Urinary bladder (tissue), 4 donors: ENCODE measurements at places on chromosomes 6 and 20.

- no peak for DNase-seq
These were observed 68.8 kb downstream of the RAB44 start for GRCh38 chr6:36766399-36766945.

DNA sequence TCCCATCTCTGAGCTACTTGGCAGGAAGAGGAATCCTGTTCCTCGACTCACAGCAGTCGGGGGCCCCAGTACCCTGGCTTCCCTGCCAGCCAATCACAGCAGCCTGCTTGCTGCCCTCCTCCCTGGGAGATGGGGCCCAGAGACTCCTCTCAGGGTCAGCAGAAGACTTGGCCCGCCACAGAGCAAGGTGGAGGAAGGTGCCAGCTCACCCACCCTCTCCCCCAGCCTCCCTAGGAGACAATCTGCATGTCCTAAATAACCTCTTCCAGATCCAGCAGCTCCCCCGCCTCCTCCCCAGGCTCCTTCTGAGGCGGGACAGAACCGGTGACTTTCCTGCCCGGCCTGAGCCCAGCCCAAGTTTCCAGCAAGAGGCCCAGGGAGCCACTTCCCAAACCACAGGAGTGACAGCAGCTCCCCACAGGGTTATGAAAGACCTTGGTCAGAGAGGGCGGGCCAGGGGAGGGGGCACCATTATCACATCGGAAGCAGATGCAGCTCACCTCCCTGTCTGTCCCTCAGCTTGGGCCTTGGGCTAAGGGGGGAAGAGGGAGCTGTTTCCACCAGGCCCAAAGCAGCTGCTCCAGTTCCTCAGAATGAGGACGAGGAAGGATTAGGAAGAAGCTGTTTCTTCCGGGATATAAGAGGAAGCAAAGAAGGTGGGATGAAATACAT is 2.3 kb downstream of the CCND3 start:
- no peak for DNase-seq

DNA sequence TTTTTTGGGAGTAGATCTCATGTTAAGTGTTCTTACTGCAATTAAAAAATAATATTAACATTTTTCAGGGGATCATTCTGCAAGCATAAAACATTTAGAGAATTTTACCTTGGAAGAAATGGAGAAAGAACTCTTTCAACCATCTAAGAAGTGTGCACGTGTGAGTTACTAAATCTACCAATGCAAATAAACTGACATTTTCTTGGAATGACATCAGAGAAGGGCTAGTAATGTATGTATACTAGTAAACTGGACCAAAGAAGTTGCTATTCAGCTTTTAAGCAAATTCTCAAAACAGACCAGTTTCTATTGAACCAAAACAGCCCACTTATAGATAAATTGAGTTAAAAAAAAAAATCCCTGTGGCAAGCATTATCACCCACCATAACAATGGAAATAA is 191.2 kb downstream of the BTBD3 start:
- DNase-seq = no peak

- DNase-seq = no peak
These were observed 123.7 kb downstream of the CCDC170 start for GRCh38 chr6:151617539-151617938.

GRCh38 chr6:19714434-19715166 is 122.6 kb upstream of the ID4 start:
- no peak for DNase-seq

DNA sequence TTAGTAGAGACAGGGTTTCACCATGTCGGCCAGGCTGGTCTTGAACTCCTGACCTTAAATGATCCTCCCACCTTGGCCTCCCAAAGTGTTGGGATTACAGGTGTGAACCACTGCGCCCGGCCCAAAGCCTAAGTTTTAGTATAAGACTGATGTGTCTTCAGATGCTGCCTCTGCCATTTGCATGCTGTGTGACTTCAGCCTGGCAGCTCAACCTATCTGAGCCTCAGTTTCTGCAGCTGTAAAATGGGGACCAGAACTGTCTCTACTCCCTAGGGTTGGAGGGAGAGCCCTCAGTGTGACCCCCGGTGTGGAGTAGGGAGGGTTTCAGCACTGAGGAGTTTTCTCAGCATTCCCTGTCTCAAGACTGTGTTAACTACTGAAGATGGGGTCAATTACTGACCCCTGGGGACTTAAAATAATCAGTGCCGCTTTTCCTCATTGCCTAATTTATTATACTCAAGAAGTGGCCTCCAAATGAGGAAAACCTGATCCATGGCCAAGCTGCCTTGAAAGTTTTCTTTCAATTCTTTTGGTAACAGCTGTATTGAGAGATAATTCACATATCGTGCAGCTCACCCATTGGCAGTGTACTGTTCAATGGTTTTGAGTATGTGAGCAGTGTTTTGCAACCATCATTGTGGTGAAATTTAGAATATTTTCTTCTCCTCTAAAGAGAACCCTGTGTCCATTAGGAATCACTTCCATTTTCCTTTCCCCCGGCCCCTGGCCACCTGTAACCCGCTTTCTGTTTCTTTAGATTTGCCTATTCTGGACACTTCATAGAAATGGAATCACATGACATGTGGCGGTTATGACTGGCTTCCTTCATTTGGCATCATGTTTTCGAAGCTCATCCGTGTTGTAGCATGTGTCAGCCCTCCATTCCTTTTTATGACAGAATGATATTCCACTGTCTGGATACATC is 64.8 kb downstream of the PHACTR3 start:
- DNase-seq = no peak

GRCh38 chr6:137904822-137905617 is 38.0 kb downstream of the TNFAIP3 start:
- no peak for DNase-seq

GRCh38 chr6:82143041-82143481 is 104.5 kb downstream of the IBTK start:
- DNase-seq = no peak

DNA sequence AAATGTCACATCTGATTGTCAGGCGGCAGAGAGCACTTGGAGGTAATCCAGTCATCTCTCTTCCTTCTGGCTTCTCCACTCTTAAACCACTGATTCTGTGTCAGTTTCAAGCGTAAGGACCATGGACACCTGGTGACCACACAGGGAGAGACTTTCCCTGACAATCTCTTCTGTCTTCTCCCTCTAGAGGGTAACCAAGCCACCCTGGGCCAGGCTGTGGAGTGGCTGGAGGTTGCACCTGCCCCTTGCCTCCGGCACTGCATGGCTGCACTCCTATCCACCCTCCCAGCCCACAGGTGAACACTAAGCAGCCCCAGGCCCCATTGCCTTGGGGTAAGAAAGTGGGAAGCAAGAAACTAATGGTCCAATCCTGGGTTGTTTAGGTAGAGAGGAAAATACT is 78.7 kb downstream of the BFSP1 start:
- no peak for DNase-seq

DNA sequence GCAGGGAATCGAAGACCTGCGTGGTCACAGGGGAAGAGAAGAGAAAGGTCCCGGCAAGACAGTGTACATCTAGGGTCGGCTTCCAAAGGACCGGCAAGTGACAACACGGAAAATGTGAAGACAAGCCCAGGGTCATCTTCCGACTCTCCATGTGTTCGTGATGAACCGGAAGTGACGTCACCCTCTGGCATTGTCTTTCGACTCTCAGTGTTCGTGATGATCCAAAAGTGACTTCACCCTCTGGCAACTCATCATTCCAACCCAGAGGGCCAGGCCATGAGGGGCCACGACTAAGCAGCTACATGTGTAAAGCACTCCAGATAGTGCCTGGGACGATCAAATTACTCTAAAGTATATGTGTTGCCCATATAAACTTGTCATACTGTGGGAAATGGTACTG is 290.8 kb downstream of the THBS2 start:
- no peak for DNase-seq

DNA sequence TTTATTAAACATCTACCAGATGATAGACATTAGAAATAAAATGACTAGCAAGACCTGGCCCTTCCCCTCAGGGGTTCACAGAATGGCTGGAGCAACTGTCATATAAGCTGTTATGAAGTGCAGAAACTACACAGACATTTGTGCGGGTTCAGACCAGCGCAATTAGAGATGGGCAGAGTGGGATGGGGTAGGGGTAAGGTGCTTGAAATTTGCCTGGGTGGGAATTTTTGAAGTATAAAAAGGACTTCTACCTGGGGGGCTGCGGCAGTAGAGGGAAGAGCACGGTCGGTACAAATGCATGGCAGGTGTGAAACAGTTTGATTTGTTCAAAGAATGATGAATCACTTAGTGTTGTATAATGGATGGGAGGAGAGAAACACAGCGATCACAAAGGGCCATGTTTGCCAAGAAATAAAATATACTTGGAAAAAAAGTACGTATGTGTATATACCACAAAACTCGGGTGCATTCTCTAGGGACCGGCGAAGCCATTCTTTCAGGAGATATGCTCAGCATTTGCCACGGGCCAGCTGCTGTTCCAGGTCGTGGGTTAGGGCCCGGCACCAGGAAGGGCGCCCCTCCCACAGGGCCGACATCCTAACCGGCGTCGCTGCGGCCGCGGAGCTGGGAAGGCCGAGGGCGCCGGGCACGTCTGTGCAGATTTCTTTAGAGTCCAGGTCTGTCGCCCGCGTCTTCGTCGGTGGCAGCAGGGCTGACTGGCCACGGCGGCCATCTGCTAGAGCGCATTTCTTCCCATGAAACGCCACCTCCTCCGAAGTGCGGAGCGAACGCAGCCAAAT is 809 bp upstream of the NOL7 start:
- no peak for DNase-seq

DNA sequence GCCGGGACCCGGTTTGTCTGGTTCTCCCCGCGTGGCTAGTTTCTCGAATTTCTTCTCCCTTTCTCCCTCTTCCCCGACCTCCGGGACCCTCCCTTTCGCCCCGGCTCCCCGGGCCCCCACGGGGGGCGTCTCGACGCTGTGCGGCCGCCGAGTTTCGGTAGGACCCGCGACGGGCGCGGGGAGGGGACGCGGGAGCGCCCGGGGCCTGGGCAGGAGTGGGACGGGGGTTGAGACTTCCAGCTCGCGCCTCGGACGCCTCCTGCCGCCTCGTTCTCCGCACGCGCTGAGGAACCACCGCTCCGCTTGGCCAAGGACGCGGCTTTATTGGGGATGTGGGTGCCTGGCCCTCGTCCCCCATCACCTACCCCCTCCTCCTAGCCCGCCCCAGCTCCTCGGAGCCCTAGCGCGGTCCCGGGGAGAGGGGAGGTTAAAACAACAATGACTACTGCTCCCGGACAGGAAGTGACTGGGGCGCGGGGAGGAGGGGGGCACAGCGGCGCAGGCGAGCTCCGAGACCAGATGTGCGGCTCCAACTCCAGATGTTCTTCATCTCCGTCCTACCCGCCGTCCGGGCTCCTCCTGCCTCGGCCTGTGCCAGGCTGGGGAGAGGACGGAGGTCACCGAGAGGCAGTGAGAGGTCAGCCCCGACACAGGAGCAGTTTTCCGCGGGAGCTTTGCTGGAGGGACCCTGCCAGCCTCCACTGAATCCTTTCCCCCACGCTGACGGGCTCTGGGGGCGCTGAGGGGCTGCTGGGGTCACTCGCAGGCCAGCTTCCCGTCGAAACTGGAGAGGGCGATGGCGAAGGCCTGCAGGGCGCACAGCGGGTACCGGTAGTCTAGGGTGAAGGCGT is 917 bp upstream of the TEAD3 start:
- DNase-seq = no peak

GRCh38 chr6:20900389-20901160 is 366.3 kb downstream of the CDKAL1 start:
- DNase-seq = no peak

DNA sequence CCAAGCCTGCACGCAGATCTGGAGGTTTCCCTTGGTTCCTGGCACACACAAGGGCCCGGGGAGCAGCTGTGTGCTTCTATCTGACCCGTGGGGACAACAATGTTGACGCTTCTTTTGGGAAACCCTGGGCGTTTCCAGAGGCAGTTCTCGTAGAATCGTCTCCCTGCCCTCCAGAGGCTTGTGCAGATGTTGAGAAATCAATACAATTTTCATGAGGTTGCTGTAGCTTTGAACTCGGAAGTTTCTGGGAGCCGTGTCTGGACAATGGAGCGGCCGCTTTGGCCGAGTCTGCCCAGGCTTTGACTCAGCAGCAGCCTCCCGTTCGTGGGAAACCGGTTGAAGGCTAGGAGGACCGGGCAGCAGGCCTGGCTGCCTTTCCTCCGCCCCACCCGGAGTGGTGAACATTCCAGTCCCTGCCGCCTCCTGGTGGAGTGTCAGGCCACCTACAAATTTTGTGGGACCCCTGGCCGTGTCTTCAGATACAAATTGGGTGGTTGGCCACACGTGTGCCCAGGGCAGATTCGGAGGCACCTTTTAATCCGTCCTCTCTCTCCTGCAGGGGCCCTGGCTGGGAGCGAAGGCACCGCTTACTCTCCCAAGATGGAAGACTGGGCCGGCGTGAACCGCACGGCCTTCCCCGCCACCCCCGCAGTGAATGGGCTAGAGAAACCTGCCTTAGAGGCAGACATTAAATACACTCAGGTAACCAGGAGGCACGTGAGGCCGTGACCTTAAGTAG is 2.7 kb downstream of the PAX1 start:
- DNase-seq = no peak

GRCh38 chr20:32457479-32457986 is 99.4 kb downstream of the ASXL1 start:
- no peak for DNase-seq

GRCh38 chr6:131159578-131159977 is 24.3 kb downstream of the AKAP7 start:
- no peak for DNase-seq

DNA sequence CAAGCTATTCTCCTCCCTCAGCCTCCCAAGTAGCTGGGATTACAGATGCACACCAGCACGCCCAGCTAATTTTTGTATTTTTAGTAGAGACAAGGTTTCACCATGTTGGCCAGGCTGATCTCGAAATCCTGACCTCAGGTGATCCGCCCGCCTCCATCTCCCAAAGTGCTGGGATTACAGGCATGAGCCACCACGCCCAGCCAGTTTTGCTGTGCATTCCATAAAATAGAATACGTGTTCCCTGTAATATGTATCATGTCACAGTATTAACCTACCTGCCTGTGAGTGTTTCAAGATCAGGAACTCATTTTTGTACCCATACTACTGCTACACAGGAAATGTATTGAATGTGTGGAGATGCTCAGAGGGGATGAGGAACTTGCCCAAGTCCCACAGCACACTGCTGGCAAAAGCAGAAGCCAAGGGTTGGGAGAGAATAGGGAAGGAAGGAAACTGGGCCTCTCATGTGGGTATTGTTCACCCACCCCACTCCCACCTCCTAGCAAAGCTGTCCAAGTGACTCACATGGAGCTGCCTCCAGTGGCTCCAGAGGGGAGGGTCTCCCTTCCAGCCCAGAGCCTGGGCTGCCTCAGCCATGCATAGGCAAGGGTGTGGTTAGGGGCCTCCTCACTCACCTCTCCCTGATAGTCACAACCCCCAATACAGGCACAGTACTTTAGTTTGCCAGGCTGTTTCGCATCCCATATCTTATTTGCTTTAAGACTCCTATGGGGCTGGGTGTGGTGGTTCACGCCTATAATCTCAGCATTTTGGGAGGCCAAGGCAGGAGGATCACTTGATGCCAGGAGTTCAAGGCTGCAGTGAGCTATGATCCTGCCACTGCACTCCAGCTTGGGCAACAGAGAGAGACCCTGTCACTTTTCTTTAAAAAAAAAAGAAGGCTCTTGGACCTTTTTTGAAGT is 9.4 kb downstream of the HM13 start:
- no peak for DNase-seq

DNA sequence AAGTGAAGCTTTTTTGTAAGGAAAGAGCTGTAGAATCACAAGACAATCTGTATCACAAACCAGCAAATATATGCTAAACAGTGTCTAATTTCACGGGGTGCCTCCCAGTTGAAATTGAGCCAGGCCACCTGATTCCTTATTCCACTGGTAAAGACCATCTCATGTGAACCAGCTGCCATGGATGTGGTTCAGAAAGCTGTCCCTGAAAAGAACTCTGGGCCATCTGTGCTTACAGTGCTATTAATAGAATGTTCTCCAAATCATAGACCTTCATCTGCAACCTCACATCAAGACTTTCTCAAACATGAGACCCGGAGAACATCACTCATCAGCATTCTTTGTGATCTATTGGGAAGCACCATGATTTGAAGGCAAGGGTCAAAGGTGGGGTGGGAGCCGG is 89.7 kb downstream of the FBXO5 start:
- no peak for DNase-seq
